CD4-positive, CD25-positive, alpha-beta regulatory T cell (primary cell): ENCODE measurements at places on chromosomes 7 and 10. TPM values are rescaled to one million over a fixed set of nuclear protein-coding genes. Genes with fewer than 3 reads are reported as not detected.

GRCh38 chr10:43226851-43227845, 39.7 kb downstream of the RASGEF1A start:
- H3K4me3 ChIP-seq, result no peak overlapping the region
- no peak for DNase-seq
- peaks cover 2% of the 10 kb centered on the region for H3K27me3 ChIP-seq
- H3K27ac ChIP-seq, result no peak overlapping the region
- no peaks in the 10 kb centered on the region for H3K36me3 ChIP-seq

DNA sequence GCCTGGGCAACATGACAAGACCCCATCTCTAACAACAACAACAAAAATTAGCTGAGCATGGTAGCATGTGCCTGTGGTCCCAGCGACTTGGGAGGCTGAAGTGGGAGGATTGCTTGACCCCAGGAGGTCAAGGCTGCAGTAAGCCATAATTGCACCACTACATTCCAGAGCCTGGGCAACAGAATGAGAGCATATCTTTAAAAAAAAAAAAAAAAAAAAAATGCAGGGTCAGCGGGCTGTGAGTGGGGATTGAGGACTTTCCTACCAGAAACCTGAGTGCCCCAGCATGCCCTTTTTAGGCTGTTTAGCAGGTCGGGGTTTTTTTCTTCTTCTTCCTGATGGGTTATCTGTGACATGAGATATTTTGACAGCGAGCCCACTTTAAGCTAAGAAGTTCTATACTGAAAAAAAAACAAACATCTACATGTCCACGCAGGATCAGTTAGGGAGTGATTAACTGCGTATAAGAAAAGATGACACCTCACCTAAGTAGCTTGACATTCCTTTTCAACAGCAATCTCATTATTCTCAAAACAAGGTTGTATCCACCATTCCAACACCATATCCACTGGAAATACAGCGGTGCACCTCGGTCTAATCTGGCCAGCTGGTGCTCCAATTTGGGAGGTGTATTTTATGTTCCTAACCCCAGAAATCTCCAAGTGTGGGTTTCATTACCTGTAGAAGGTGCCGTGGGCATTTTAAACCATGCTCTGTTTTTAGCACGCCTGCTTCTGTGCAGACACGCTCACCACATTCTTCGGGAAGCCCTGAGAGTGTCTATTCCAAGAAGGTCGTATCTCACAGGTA, 13.8 kb upstream of the RFC2 start:
- no peaks in the 10 kb centered on the region for H3K27me3 ChIP-seq
- H3K4me1 ChIP-seq, result peaks cover 5% of the 10 kb centered on the region
- no peak for DNase-seq
- H3K36me3 ChIP-seq, result no peaks in the 10 kb centered on the region
- no peak overlapping the region for H3K27ac ChIP-seq

GRCh38 chr10:58967551-58968388, 208.7 kb upstream of the PHYHIPL start:
- DNase-seq, result no peak
- H3K27ac ChIP-seq, result no peak overlapping the region
- H3K4me3 ChIP-seq, result no peak overlapping the region
- no peaks in the 10 kb centered on the region for H3K36me3 ChIP-seq
- no peaks in the 10 kb centered on the region for H3K4me1 ChIP-seq

Gene CASP7
- 11.1 TPM for polyA plus RNA-seq

Gene LRRD1
- not detected for polyA plus RNA-seq

Gene TCERG1L
- polyA plus RNA-seq, result not detected

Gene NSUN6
- polyA plus RNA-seq, result 11.6 TPM

Gene GIMAP1
- 90.0 TPM for polyA plus RNA-seq
